CD4-positive, alpha-beta T cell (primary cell): ENCODE measurements at places on chromosomes 5 and 9. TPM values are rescaled to one million over a fixed set of nuclear protein-coding genes. Genes with fewer than 3 reads are reported as not detected.

- H3K27me3 ChIP-seq: no peaks in the 10 kb centered on the region
- H3K36me3 ChIP-seq: no peaks in the 10 kb centered on the region
- no peaks in the 10 kb centered on the region for H3K4me1 ChIP-seq
- no peak overlapping the region for H3K27ac ChIP-seq
These were observed 65.4 kb downstream of the EGFLAM start for GRCh38 chr5:38323645-38324295.

GRCh38 chr5:36529142-36529541 lies 77.3 kb upstream of the SLC1A3 start:
- DNase-seq: no peak
- no peaks in the 10 kb centered on the region for H3K27me3 ChIP-seq
- H3K27ac ChIP-seq: no peak overlapping the region
- H3K4me3 ChIP-seq: no peak overlapping the region

DNA sequence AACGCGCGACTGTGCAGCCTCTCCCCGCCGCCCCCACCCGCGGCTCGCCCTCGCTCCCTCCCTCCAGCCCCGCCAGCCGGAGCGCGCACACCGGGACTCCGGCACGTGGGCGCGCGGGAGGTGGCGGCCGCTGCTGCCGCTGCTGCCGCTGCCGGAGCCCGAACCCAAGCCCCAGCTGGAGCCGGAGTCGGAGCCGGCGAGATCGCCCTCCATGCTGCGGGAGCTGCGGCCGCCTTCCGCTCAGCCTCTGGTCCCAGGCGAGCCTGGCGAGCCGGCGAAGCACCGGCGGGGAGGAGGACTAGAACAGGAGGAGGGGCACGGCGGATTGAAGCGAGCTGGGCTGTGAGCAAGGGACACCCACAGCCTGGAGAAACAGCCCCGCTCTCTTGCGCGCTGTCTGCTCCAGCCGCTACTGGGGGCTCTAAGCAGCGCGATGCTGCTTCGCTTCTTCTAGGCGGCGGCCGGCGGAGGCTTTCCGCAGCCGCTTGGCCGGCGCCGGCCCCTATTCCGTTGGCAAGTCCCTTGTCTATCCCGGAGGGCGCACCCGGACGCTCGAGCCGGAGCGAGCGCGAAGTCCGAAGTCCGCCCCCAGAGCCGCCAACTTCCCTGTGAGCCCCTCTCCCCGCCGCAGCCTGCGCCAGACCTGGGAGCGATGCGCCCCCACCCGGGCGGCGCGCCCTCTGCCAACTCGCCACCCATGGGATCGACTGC lies 598.7 kb upstream of the SGCD start:
- DNase-seq: no peak
- H3K4me1 ChIP-seq: no peaks in the 10 kb centered on the region
- no peak overlapping the region for H3K27ac ChIP-seq
- no peaks in the 10 kb centered on the region for H3K36me3 ChIP-seq
- H3K27me3 ChIP-seq: peaks cover 48% of the 10 kb centered on the region

DNA sequence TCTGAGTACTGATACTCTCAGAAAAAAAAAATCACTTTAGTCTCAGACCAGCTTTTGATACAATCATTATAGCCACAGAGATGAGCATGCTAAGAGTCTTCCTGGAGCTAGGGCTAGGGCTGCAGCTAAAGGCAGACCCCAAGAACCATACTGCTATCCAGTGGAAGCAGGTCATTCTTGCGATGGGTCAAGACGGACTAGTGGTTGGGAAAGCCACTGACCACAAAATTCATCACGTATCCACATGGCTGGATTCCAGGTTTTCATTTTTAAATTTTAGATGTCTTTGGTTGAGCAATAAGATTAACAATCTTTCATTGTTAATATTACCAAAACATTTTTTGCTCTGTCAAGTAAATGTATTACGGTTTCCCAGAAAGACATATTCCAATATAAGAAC lies 598.1 kb downstream of the DNAH5 start:
- no peak for DNase-seq
- no peaks in the 10 kb centered on the region for H3K4me1 ChIP-seq
- no peaks in the 10 kb centered on the region for H3K36me3 ChIP-seq

DNA sequence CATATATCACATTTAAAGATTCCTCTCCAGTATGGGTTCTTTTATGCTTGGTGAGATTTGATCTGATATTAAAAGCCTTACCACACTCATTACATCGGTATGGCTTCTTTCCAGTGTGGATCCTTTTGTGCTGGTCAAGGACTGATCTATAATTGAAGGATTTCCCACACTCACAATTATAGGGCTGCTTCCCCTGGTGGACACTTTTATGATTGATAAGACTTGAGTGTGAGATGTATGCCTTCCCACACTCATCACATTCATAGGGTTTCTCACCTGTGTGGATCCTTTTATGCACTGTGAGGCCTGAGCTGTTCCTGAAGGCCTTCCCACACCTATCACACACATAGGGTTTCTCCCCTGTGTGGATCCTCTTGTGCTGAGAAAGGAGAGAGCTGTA lies 12.2 kb downstream of the ZFP62 start:
- H3K4me3 ChIP-seq: no peak overlapping the region
- H3K27ac ChIP-seq: no peak overlapping the region
- no peaks in the 10 kb centered on the region for H3K27me3 ChIP-seq
- no peaks in the 10 kb centered on the region for H3K4me1 ChIP-seq
- peaks cover 31% of the 10 kb centered on the region for H3K36me3 ChIP-seq

The KCNV2 gene
- not detected for total RNA-seq

The MSX2 gene
- 0.31 TPM for total RNA-seq
